ENCODE measurements at places on chromosomes 16 and 17.

DNA sequence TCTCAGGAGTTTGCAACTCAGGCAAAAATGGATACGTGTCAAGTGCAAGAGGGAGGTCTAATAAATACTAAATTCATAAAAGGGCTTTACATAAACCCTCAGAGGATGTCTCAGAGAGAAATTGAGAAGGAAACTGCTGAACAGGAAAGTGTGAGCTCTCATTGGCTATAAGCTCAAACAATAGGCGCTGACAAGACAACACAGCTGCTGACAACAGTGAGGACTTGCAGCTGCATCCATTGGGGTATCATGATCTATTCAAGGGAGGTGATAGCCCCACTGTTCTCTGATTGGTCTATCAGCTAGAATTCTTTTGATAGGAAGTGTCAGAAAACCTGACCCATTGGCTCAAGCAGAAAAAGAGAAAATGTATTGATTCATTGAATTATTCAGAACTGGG is 187.2 kb downstream of the CBLN1 start:
- DNase-seq: no peak

GRCh38 chr16:57264381-57264780 is 19.3 kb downstream of the ARL2BP start:
- no peak for DNase-seq

- no peak for DNase-seq
These were observed 179.0 kb downstream of the HAPSTR1 start for GRCh38 chr16:9270424-9270823.

DNA sequence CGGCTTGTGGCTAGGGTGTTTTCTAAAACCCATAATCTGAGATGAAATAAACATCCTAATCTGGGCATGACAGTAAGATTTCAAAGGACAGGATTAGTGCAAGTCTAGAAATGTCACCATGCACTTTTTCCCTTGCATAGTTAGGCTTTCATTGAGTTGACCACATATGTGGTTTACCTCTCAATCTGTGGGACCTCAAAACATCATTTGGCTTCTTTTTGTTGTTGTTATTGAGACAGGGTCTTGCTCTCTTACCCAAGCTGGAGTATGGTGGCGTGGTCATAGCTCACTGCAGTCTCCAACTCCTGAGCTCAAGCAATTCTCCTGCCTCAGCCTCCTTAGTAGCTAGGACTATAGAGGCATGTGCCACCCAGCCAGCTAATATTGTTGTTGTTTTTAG is 197.8 kb downstream of the CEP112 start:
- DNase-seq: no peak

GRCh38 chr16:23074423-23074822 is 74.8 kb downstream of the USP31 start:
- no peak for DNase-seq

- no peak for DNase-seq
These were observed 1023.4 kb downstream of the CDH11 start for GRCh38 chr16:64098451-64098850.

DNA sequence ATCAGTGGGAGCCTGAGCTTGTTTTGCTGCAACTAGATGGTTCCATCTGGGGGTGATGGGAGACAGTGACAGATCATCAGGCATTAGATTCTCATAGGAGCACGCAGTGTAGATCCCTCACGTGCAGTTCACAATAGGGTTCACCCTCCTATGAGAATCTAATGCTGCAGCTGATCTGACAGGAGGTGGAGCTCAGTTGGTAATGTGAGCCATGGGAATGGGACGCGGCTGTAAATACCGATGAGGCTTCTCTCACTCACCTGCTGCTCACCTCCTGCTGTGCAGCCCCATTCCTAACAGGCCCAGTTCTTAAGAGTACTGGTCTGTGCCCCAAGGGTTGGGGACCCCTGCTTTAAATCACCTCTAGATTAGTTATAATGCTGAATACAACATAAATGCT is 137.5 kb upstream of the PLEKHM1 start:
- DNase-seq: no peak

DNA sequence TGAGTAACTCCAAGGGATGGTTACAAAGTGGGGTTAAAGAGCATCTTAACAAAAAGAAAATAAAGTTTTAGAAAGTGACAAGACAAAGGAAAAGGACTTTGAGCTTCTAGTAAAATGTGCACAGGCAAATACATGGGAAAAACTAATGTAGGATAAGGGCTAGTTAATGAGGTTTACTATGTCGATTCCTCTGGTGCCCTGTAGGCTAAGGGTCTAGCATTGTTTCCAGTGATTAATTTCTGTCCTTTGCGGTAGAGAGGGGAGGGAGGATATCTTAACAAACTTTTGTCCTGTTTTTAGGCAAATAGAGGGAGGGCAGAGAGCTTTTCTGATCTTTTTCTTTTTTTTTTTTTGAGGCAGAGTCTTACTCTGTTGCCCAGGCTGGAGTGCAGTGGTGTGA is 96.6 kb upstream of the SIAH1 start:
- DNase-seq: no peak

Measured in kidney capillary endothelial cell (primary cell).